T1000 (cell line): ENCODE measurements at places on chromosomes 2 and 18.

DNA sequence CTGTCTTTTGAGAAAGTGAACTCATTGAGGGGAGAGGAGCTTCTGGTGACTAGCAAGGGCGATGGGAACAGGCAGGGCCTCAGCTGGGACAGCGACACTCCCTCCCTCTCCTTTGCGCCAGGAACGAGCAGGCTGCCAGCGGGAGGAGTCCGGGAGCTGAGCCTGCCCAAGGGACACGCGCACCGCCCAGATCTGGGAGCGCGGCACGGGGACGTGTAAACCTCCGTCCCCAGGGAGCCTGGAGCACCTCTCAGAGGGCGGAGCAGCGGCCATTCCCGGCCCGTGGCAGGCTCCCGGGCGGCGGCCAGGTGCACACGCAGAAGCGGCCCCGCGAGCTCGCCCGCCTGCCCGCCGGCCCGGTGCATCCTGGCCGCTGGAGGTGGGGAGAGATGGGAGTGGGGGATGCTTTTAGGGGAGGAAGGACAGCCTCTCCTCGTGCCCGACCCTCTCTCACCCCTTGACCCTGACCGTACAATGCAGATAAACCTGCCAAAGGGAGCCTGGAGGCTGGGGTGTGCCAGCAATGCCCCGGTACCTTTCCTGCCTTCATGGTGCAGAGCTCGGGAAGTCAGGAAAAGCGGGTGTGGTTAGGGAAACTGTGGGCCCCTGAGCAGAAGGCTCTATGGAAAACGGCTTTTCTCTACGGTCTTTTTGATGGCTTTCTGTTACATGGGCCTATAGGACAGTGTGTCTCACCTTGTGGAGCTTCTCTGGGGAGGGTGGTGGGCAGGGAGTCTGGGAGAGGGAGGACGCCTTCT, 2.2 kb downstream of the AQP4 start:
- no peak for DNase-seq

DNA sequence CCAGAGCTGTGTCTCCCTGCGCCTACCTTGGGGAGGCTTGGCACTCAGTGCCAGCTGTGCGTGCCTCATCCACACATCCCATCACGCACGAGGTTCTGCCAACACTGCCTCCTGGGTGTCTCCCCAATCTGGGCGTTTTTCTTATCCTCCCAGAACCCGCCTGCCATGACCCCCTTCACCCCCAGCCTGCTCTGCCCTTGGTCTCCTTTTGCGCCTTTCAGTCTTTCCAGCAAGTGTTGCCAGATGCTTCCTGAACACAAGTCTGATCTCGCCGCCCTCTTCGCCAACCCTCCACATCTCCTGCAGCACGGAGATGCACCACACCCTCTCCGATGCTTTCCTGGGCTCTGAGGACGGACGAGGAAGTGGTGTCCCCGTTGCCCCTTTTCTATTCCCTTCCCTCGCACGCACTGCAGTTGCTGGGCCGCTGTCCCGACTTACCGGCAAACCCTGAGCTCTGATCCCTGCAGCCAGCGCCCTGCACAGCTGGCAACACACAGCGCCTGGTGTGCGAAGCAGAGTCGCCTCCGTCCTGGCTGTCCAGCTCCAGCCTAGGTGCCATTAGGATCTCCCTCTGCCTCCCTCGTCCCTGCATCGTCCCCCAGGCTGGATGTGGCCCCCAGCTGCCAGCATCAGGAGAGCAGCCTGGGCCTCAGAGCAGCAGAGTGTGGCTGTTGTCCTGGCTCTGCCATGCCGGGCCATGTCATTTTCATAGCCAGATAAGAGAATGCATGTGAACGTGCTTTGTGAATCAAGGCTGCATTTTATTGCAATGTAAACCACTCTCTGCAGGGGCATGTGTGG, 22.6 kb upstream of the ALLC start:
- no peak for DNase-seq

- no peak for DNase-seq
Measured at GRCh38 chr2:86016581-86016980, 89.1 kb downstream of the POLR1A start.

DNA sequence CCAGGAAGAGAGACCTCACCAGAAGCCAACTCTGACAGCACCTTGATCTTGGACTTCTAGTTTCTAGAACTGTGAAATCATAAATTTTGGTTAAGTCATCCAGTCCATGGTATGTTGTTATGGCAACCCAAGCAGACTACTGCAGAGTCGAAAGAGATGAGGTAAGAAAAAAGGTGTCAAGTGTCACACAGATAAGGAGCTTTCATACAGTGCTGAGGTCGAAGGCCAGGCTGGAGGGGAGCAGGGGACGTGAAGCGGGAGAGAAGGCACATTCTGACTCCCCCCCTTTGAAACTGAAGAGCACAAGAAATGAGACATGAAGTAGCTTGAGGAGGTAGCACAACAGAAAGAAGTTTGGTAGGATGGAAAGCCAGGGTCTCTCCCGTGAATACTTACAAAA, 110.4 kb downstream of the ALK start:
- no peak for DNase-seq

GRCh38 chr2:23776021-23776420, 150.9 kb downstream of the ATAD2B start:
- DNase-seq: no peak

- DNase-seq: no peak
Measured at GRCh38 chr2:181764095-181764963, 84.0 kb upstream of the NEUROD1 start.

DNA sequence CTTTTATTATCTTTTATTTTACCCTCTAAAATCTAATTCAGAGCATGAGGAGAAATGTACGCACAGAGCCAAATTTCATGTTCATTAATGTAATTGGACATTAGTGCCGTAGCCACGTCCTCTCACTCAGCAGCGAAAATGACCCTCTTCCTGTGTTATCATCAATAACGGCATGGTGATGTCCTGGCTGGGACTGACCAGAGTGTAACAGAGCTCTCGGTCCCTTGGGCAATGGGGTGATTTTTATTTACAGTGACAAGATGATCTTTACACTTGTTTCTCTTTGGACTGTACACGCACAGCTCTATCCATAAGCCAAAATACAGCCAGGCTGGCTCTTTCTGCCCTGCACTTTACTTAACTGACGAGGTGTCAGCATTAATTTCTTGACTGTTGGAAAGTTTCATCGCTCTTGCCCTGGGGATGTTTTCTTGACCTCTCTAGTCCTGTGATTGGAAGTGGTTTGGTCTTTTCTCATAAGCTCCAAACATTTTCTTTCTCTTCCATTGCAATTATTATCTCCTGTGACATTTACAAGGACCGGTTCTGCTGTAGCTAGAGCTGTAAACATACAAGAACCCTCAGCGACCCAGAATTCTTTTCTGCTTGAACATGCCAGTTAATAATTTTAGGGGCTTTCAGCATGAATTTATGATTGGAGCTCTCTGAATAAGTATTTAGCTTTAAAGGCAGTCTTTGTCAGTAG, 308.0 kb upstream of the PIK3C3 start:
- no peak for DNase-seq

GRCh38 chr2:217074576-217075255, 214.9 kb upstream of the TNP1 start:
- DNase-seq: no peak

DNA sequence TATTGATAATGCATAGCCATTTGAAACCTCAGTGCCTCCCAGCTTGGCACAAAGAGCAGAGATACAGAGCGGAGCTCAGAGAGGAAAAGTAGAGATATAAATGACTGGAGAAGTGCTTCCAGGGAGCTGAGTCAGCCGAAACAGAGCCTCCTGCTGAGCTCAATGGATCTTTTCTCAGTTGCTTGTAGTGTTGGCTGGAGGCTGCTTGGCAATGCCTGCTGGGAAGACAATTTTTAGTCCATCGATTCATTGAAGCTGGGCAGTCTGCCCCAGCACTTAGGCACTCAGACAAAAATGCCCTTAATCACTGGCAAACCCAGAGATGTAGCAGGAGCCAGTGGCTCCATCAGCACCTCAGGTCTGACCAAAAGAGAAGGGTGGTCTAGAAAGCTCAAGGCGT, 81.3 kb upstream of the SETBP1 start:
- DNase-seq: no peak

DNA sequence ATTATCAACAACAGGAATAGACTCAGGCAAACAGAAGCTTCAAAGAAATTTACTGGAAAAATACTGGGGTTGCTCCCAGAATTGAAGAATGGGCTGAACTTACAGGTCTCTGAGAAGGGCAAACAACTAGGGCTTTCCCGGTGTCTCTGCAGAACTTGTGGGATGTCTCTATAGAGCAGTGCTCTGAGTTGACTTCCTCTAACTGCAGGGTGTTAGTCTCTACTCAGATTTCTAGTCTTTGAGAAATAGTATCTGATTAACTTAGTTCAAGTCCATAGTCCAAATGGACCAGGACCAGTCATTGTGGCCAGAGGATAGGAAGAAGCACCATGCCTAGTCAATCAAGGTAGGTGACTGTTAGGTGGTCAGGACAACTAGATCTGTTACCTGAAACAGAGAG, 45.8 kb downstream of the LIMS1 start:
- DNase-seq: no peak

DNA sequence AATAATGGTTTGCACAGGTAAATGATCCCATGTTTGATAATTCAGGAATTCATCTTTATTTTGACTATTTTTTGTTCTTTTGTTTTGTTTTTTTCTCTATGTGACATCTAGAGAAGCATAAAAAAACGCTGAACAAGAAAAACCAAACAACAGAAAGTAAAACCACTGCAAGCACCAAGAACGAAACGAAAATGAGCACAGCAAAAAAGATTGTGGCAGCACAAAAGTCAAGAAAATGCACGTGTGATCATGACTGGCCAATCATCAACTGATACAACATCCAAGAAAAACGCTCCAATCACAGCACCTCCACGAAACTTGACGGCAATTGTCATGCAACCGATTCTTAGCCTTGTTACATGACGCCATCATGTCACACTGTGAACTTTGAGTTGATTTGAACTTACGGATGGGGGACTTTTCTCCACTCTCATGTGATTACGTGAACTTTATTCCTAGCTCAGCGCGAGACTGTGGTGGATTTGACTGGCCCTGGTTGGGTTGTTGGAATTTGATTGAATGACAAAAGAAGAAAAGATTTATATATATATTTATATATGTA, 318.7 kb downstream of the CELF4 start:
- no peak for DNase-seq

DNA sequence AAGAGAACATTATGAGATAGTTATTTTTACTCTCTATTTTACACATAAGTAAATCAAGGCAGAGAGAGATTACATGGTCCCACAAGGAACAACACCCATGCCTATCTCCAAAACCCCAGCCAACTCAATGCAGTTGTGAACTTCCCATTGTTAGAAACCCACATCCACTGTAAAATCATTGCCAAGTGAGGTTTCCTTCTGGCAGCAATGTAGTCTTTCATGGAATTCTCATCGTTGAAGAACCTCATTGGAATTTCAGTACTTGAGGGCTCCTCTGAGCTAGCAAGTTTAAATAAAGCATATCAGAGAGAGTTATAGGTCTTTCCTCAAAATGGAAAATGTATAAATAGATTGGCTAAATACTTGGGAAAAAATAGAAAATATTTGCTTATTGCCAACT, 105.2 kb downstream of the RAD51AP2 start:
- no peak for DNase-seq

DNA sequence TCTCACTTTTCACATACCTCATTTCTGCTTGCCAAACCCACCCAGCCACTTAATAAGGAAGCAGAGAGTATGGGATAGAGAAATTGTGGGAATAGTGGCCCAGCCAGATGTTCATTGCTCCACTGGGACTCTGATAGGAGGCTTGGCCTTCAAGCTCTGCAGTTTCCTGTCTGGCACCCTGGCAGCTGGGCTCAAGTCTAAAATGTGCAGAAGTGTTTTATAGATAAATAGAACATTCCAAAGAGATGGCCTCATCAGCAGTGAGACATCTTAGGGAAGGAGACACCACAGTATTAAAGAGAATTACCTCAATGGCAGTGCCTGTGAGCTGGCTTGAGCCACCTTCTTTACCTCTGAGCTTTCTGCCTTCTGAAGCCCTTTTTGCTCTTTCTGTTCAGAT, 24.7 kb downstream of the COPS7B start:
- DNase-seq: peak; percentile 4

DNA sequence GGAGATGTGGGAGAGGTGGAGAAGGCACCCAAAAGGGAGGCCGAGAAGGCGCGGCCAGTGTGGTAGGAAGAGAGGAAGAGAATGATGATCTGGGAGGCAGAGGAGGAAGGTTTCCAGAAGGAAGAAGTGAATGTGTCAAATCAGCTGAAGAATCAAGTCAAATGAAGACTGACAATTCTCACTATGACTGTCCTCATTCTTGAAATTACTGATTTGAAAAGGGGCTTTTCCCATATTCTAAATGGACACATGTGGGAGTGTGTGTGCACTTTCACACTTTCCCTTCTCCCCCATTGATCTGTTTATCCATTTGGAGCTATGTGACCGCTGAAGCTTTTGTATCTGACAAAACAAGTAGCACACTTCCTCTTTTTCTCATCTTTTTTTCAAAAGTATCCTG, 6.1 kb downstream of the AFF3 start:
- no peak for DNase-seq

DNA sequence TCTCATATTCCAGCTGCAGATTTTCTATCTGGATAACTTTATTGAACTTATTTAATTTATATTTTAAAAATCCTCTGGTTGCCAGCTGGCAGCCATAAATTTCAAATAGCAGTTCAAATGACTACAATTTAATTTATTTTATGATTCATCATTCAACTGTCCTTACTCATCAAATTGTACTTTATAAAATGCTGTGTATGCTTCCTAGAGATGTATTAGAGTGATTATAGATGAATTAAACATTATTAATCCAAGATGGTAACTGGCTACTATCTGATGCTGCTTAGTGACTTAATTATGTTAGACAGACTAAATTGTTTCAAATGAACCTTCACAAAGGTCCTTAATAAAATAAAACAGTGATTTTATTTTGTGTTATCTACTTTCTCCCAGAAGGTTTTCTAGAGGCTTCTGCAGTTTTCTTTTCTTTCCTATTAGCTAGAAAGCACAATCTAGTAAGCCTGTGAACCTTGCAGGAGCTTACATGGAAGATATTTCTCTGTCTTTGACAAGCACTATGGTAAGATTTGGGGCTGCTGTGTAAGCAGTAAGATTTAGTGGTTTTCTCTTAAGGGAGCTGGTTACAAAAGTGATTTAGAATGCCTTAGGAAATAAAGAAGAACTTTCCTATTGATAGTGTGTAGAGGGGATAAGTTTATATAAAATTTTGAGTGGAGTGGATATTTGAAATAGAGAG, 322.3 kb downstream of the FSIP2 start:
- no peak for DNase-seq

DNA sequence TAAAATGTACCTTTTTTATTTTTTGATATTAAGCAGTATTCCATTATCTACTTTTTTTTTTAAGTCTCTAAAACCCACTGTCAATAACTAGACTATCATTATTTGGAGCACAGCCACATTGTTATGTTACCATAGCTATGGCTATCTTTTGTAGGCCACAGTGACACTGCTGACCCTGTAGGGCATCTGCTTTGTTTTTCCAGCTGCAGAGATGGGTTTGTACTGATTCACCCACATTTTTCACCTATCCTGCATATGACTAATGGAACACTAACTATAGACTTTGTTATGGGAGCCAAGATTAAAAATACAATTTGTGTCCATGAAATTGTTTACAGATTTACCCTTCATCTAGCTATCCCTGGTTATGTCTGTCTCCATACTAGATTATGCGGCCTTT, 21.6 kb upstream of the OTX1 start:
- no peak for DNase-seq

- no peak for DNase-seq
Measured at GRCh38 chr2:72222829-72223564, 75.3 kb upstream of the CYP26B1 start.

GRCh38 chr2:101272045-101272784, 19.5 kb downstream of the CNOT11 start:
- no peak for DNase-seq
